CD14-positive monocyte (primary cell): ENCODE measurements at places on chromosomes 5 and 9. TPM values are rescaled to one million over a fixed set of nuclear protein-coding genes. Genes with fewer than 3 reads are reported as not detected.

Gene IFNA13
- not detected for polyA plus RNA-seq

GRCh38 chr5:32538031-32538547 is 47.3 kb upstream of the SUB1 start:
- no peak for DNase-seq

GRCh38 chr5:146073239-146073900 is 32.0 kb downstream of the PLAC8L1 start:
- DNase-seq, result no peak

DNA sequence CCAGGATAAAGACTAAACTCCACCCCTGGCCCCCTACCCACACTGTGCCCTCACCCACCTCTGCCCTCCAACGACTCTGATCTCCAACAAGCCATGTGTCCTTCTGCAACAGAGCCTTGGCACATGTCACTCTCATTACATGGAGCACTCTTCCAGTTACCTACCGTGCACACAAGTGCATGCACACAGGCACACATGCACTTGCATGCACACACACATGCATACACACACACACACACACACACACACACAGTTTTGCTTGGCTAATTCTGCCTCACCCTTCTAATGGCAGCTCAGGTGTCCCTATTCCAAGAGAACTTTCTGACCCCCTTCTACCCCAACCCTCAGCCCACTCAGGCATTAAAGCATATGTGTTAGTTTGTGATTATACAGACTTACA is 19.6 kb downstream of the GALNT10 start:
- no peak for DNase-seq

- DNase-seq, result no peak
Observed at GRCh38 chr5:151491062-151491461, 43.7 kb downstream of the SLC36A1 start.

- no peak for DNase-seq
Observed at GRCh38 chr9:1055166-1055565, 5.0 kb downstream of the DMRT2 start.

DNA sequence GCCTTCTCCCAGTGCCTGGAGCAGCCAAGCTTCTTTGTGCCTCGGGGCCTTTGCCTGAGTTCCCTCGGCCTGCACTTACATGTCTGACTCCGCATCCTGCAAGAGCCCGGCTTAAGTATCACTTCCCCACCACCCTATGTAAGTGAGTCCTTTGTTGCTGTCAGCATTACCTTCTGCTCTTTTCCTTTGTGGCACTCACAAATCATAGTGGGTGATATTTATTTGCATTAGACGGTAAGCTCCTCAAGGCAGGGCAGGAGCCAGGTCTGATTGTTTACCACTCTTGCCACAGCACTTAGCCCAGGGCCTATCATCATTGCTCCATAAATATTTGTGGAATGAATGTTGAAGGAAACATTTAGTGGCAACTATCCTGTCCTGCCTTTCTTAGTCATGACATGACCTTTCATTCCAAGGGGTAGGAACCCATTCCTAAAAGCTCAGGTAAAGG is 4.8 kb downstream of the GM2A start:
- peak; percentile 72 for DNase-seq

DNA sequence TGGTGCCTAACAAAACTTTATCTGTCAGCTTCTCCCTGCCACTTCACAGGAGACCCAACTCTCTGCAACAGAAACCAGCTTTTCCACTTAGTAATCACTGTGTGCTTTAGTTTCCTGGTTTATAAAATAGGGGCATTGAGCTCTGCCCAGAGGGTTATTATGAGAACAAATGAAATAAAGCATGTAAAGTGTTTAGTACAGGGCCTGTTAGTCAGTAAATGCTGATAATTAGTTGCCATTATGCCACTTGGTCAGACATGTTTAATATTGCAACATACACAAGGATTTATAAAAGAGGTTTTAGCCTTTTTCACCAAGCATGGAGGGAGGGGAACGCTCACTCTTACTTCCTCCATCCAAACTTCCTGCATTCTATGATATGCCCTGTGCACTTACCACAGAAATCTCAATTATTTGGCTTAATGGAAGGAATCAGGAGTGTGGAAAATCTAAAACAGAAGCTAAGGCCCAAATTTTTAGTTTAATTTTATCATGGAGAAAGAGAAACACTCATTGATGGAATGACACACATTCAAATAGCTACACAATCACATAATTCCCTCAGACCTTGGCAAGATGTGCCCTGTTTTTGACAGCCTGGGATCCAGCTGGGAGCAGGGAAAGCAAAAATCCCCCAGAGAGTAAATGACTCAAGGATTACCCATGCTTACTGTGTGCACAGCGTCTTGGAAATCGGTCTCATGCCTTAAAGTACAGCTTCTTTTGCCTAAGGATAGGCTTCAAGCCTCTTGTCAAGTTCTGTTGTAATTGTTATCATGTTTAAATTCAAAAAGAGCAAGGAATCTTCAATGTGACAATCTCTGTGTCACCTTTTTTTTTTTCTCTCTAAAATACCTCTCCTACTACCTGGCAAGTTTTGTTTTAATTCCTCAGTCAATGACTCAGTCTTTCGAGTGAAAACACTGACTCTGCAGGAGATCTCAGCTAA is 34.0 kb downstream of the ZNF474 start:
- no peak for DNase-seq

DNA sequence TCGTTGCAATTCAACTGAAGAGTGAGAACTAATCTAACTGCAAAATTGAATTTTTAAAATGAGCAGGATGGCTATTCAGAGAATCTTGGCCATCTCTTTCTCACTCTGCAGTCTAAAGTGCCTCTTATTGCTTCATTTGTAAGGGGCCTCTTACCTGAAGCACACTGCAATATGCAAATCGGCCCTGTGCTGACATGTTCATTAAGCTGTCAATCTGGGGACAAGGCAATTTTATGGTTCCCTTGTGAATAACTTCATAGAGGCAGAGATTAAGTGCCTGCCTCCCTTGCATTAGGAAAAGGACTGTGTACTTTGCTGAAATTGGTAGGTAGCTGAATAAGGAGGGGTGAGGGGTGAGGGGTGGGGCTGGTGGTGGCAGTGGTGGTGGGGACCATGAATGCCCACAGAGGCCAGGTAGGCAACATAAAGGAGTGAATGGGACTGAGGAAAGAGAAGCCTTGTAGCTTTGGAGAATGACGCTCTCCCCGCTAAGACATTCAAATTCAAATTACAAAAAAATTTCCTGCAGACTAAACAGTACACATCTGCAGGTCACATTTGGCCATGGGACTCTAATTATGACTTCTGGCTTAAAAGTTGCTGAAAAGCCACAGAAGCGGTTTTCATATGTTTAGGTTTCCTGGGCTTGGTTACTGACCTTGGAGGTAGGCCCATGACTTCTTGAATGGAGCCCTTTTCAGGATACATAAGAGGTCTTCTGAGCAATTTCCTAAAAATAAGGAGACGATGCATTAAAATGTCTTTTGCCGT is 25.0 kb downstream of the TNFSF8 start:
- DNase-seq, result no peak

- DNase-seq, result no peak
Observed at GRCh38 chr5:125847561-125847960, 575.6 kb upstream of the GRAMD2B start.

GRCh38 chr5:2172471-2172870 is 289.7 kb upstream of the IRX4 start:
- DNase-seq, result no peak

Gene ANKRD18B
- not detected for polyA plus RNA-seq

Gene CARD9
- polyA plus RNA-seq, result 108 and 115 TPM in 2 replicates

- peak; percentile 48 for DNase-seq
Observed at GRCh38 chr5:10577371-10578292, 13.8 kb downstream of the ANKRD33B start.

GRCh38 chr9:76289042-76289441 is 105.2 kb downstream of the RFK start:
- DNase-seq, result no peak

GRCh38 chr5:89147031-89147430 is 264.0 kb upstream of the MEF2C start:
- no peak for DNase-seq

DNA sequence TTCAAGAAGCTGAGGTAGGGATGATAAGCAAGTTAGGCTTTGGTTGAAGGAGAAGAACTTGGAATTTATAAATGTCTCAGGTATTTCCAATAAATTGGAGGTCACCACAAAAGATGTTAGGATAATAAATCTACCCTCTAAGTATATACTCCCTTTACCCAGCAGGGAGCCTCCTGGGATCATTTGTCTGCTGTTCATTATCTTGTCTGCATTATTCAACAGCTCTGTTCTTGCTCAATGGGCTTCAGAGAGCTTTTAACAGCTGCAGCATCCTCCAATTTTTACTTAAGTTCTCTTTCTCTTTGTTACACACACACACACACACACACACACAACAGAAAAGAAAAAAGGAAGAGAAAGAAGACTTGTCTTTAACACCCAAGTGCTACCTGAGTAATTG is 51.7 kb upstream of the VPS13A start:
- DNase-seq, result no peak

DNA sequence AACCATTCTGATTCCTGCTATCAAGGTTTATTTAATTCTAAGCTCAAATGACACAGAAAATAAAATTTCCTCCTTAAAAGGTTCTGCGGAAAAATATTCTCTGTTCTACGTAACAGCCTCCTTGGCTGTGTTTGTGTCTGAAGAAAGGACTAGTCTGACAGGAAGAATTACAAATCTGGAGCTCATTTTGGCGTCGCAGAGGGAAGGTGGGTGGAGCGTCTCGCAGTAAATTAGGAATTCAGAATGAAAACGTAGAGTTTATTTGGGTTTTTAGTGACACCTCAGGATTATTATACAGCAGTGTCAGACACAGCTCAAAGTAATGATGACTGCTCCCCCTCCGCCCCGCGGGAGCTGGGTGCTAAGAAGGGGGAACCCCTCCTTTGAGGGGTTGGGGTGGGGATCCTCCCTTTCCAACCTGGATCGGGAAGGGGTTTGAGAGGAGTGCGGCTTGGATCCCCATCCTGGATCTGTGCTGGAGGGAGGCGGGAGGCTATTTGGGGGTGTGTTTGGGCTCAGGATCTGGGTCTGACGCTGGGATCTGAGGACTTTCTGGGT is 933 bp upstream of the TGFBR1 start:
- DNase-seq, result no peak

Gene ENG
- 26.0 TPM for polyA plus RNA-seq

Gene FSTL4
- polyA plus RNA-seq, result not detected

- DNase-seq, result no peak
Observed at GRCh38 chr5:118533156-118533555, 455.2 kb downstream of the DTWD2 start.

Gene MAMDC2
- 0.09 TPM for polyA plus RNA-seq

GRCh38 chr9:81423589-81424326 is 265.6 kb downstream of the TLE1 start:
- DNase-seq, result no peak

- peak; percentile 24 for DNase-seq
Observed at GRCh38 chr5:181205761-181206649, 1.0 kb upstream of the TRIM7 start.

DNA sequence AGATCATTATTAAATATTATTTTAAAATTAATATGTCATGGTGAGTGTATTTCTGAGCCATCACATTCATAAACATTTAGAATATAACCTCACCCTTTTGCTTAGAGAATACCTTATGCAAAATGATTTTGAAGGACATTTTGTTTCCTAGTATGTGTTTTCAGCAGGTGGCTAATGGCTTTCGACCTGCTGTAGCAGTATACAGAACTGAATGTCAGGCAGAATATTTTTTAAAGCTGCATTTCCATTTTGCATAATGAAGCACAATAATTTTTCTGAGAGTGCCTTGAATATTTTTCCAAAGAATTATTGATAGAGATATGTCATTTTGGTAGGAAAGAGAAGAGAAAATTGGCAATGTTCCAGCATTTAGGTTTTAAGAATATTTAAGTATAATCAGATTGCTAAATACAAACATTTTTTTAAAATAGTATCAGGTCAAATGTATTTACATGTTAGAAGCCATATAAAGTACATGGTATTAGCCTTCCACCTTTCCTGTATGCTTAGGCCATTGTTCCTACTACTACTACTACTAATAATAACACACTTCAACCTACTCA is 42.3 kb downstream of the PAM start:
- DNase-seq, result no peak

DNA sequence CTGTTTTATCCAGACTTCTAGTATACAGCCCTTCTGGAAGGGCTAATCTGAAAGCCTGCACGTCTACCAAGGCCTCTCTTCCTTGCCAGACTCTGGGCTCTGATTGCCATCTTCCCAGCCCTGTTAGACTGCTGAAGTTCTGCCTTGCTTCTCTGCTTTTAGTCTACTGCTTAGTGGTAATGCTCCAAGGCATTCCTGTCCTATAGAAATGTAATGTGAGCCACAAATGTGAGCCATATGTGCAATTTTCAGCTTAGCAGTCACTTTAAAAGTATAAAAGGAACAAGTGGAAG is 32.1 kb downstream of the WNK2 start:
- DNase-seq, result no peak

Gene CTSV
- 0.04 and 0.05 TPM in 2 replicates for polyA plus RNA-seq

Gene ST6GALNAC6
- polyA plus RNA-seq, result 14.4 and 21.4 TPM in 2 replicates

Gene NCBP1
- polyA plus RNA-seq, result 11.1 TPM

Gene PDCD1LG2
- polyA plus RNA-seq, result 0.17 and 0.20 TPM in 2 replicates

Gene WWC1
- polyA plus RNA-seq, result not detected in 2 replicates

- no peak for DNase-seq
Observed at GRCh38 chr9:81118416-81118815, 570.9 kb downstream of the TLE1 start.

DNA sequence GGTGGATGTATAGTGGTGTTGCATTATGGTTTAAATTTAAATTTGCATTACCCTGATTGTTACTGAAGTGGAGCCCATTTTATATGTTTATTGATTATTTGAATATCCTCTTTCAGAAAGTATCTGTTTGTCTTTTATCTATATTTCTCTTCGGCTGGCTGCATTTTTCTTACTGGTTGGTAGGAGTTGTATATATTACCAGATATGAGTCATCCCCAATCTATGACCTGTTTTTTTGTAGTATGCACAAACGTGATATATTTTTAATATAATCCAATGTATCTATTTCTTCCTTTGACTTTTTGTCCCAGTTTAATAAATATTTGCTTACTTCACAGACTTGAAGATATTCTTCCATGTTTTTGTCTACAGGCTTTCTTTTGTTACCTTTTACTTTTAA is 29.3 kb upstream of the CAMK4 start:
- no peak for DNase-seq

- no peak for DNase-seq
Observed at GRCh38 chr5:118862596-118862995, 125.8 kb downstream of the DTWD2 start.

DNA sequence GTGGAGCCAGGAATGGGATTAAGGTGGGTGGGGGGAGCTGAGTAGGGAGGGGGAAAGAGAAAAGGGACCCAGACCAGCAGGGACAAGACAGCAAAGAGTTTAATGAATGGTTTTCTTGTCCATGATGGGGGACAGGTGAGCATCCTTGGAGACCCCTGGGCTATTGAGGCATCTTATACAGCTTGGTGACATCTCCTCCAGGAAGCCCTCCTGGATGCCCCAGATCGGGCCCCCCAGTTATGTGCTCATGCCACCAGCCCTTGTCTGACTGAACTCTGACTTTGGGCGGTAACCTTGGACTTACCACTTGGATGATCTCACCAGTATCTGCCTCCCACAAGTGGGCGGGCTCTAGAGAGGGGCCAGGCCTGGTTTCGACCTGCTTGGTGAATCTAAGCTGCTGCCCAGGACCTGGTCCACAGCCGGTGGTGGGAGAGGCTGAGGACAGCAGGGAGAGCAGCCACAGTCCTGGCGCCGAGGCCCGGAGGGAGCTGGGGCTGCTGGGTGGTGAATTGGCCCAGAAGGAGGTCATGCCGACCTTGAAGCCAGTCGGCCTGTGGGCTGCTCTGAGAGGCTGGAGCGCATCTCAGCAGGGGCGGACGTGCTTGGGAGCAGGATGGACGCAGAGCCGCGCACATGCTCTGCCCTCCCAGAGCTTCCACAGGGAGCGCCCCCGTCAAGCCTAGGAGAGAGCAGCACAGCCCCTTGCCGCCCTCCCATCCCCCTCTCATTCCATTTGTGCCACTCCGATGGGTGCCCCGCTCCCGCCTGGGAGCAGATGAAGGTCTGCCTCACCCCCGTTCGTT is 36.2 kb downstream of the UNC5A start:
- no peak for DNase-seq

Gene OR1J2
- polyA plus RNA-seq, result not detected
